ENCODE measurements at places on chromosomes 3 and 15.

- no peak for DNase-seq
Observed at GRCh38 chr3:172115059-172115458, 75.7 kb downstream of the FNDC3B start.

DNA sequence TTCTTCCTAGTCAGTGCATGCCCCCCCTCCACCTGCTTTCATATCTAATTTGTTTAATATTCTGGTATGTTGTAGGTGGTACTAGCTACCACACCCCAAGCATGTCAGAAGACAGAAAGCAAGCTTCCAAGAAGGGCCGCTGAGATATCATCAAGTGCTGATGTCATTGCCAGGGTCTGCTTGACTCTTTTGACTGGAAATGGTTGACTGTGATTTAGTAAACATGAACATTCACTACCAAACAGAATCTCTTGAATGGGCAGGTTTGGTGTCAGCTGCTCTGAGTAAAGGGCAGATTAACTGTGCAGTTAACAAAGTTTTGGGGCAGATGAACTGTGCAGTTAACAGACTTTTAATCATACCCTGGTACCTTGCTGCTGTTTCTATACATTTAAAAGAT is 244.2 kb upstream of the SATB1 start:
- DNase-seq = peak; percentile 46

DNA sequence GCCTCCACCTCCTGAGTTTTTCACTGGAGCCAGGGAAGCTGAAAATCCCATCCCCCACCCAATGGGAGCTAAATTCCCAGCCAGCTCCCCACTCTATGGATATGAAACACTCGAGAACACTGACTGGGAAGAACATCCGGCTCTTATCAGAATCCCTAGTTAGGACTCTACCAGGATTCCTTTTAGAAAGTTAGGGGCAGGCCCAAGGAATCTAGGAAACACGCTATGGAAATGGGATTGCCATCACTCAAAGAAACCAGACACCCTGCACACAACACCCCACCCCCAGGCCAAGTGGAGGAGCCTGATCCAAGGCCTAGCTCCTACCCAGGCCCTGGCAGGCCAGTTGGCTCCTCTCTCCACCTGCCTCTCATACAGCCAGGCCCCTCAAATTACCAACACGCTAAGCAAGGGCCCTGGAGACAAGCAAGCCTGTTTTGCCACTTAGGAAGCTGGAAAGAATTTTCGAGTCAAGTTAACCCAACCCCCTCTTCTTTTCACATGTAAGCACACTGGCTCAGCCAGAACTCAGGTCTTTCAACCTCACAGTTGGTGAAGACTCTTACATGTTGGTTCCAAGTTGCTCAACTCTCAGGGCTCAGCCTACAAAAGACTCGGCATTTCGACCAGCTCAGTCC is 75.5 kb downstream of the RBPMS2 start:
- DNase-seq = no peak

DNA sequence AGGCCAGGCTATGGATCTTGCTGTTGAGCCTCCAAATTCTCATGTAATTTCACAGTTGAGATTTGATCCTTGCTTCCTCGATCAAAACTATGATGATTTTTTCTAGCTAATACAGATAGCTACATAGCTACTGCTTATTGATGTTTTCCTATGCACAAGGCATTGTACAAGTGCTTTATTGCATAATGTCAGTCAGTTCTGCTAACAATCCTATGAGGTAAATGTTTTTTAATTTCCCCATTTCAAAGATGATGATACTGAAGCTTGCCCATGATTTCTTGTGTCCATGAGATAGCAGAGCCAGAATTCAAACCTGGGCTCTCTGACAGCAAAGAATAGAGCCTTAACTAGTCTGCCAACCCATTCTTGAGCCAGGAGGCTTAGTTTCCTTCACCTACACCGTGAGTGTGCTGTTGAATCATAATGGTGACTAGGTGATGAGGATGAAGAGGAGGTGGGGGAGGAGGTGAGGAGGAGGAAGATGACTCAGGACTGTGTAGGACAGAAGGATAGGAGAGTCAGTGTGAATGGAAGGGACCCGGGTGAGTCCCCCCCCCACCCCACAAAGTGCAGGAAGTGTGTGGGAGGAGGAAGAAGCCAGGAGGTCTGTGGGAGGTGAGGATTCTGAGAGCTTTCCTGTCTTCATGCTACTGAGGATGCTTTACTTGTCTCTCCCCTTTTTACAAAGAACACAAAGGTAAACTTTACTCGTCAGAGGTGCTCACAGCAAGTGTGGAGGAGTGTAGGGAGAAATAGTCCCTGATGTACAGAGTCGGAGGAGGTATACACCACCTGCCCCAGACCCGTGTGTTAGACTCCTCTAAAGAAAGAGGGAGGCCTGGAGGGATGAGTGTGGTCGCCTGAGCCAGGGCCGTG is 3.6 kb downstream of the TAGLN3 start:
- DNase-seq = peak; percentile 47

DNA sequence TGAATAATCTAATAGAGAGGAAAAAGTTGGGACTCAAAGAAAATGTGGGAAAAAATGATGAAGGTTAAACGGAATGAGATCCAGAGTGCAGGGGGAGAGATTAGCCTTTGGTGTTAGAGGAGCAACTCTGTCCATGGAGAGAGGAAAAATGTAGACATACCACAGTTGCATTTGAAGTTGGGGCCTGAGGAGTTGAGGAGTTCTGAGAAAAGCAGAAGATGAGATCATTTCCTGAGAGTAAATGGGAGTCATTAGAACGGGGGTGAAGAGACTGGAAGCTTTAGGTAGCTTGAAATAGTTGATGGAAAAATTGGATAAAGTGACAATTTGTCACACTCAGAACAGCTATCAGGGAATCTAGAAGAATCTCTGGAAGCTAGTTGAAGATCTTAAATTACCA is 7.3 kb downstream of the CCR5AS start:
- no peak for DNase-seq

DNA sequence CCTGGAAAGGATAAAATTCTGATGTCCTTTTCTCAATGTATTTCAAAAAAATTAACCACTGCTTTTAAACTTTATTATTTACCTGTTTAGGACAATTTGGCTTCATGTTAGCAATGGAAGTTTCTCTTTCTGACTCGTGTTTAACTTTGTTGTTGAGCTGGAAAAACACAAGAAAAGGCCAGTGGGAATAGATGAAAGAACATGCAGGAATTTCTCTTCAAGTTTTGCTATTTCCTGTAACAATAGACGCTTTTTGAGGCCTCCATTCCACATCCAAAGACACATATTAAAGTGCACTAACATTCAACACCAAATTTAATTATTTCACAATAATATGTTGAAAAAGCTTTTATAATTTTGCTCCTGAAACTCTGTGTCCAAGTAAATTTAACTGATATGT is 9.7 kb downstream of the RBMS3 start:
- DNase-seq = no peak

- DNase-seq = no peak
Observed at GRCh38 chr3:127412578-127413317, 124.9 kb upstream of the PRR20G start.

DNA sequence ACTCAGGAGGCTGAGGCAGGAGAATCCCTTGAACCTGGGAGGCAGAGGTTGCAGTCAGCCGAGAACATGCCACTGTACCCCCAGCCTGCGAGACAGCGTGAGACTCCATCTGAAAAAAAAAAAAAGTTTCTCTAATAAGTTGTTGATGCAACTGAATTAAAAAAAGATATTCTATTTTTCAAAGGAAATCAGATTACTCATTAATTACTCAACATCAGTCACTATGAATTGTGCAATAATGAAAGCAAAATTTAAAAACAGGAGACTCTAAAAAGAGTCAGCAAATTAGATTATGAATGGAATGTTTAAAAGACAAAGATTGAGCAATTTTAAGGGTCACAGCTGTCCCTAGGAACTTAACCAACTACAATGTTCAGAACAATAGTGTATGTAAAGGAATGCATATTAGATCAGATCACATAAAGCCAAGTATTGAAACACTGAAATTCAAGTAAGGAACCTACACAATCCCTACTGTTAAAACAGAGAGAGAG is 60.2 kb upstream of the SLC4A7 start:
- DNase-seq = no peak

GRCh38 chr15:70339571-70340493 is 242.1 kb upstream of the TLE3 start:
- no peak for DNase-seq

DNA sequence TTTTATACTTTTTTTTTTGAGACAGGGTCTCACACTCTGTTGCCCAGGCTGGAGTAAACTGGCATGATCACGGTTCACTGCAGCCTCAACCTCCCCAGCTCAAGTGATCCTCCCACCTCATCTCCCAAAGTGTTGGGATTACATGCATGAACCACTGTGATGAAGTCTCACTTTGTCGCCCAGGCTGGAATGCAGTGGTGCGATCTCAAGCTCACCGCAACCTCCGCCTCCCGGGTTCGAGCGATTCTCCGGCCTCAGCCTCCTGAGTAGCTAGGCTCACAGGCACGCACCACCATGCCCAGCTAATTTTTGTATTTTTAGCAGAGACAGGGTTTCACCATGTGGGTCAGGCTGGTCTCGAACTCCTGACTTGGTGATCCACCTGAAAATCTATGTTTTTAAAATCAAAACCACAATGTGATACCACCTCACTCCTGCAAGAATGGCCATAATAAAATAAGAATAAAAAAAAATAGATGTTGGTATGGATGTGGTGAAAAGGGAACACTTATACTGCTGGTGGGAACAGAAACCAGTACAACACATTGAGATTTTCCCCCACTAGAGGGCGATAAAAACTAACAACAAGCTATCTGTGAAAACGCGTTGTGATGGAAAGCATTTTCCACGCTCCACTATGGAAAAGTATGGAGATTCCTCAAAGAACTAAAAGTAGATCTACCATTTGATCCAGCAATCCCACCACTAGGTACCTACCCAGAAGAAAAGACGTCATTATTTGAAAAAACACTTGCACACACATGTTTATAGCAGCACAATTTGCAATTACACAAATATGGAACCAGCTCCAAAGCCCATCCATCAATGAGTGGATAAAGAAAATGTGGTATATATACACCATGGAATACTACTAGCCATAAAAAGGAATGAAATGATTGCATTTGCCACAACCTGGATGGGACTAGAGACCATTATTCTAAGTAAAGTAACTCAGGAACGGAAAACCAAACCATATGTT is 26.8 kb upstream of the OCA2 start:
- no peak for DNase-seq

- no peak for DNase-seq
Observed at GRCh38 chr3:40248591-40248990, 60.9 kb upstream of the EIF1B start.

DNA sequence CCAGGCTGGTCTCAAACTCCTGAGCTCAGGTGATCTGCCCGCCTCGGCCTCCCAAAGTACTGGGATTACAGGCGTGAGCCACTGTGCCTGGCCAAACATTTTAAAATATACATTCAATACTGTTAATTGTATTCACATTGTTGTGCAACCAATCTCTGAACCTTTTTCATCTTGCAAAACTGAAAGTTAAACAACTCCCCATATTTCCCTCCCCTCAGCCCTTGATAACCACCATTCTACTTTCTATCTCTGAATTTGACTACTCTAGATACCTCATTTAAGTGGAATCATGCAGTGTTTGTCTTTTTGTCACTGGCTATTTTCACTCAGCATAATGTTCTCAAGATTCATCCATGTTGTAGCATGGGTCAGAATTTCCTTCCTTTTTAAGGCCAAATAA is 30.0 kb downstream of the HMCES start:
- DNase-seq = no peak

DNA sequence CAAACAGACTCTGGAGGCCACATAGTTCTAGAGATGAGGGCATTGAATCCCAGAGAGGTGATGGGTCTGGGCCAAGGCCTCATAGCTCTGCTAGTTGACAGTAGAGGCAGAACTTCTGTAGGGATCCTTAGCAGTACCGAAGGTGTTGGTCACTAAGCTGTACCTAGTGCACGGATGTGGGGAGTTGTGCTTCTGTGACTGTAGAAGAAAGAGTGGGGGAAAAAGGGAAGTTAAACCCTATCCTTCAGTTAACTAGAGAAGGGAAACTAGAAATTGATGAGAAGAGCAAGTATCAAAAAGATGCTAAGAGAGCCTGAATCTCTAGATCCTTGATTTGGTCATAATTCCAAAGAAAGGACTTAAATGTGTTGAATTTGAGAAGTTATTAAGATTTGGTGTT is 186.7 kb downstream of the NFKBIZ start:
- DNase-seq = no peak

GRCh38 chr15:34436126-34436955 is 1.3 kb downstream of the GOLGA8A start:
- DNase-seq = peak; percentile 31

DNA sequence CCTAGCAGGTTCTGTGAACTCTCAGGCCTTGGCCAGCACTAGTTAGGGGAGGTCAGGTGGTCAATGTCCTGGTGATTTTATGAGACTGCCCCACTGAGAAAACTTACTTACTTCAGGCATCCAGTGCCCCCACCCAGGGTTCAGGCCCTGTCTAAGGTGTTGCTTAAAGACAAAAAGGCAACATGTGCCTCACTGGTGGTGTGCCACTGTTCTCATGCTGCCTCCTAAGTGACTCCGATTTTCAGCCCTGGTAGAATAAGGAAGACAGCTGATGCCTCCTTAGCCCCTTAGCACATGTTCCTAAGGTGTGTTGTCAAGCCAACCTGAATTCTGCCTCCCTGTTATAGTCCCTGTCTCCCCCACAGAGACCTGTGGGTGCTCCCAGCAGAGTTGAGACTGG is 5.3 kb downstream of the RBM15B start:
- no peak for DNase-seq

- no peak for DNase-seq
Observed at GRCh38 chr3:100072326-100073048, 41.8 kb downstream of the FILIP1L start.

DNA sequence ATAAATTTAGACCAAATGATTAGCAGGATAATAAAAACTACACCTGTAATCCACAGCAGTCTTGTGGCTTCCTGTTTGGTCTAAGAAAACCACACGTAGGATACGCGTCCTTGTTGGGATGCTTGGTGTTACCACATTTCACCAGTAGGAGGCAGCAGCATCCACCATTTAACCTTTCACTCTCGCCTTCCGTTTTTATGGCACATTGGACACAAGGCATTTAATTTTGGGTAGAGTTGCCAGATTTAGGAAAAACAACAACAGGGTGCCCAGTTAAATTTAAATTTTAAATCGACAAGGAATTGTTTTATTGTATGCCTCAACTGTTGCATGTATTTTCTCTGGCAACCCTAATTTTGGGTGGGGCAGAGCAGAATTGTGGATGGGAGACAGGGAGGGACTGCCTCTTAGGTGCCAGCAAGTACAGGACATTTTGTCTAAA is 6.3 kb downstream of the LRRC31 start:
- DNase-seq = peak; percentile 72

DNA sequence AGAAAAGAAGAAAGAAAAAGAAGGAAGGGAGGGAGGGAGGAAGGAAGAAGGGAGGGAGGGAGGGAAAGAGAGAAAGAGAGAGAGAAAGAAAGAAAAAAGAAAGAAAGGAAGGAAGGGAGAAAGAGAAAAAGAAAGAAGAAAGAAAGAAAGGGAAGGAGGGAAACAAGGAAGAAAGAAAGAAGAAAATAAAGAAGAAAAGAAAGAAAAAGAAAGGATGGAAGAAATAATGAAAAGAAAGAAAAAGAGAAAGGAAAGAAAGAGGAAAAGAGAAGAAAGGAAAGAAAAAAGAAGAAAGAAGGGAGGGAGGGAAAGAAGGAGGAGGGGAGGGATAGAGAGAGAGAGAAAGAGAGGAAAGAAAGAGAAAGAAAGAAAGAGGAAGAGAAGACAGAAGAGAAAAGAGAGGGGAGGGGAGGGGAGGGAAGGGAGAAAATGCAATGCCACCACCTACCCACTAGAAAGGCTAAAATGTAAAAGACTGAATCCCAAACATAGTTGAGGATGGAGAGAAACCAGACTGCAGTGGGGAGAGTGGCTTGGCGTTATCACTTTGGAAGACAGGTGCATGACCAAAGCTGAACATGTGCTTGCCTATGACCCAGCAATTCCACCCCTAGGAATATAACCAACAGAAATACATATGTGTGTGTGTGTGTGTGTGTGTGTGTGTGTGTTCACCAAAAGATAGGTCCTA is 66.9 kb upstream of the KLF13 start:
- no peak for DNase-seq

Measured in activated CD4-positive, alpha-beta T cell treated with anti-CD3 and anti-CD28 coated beads, Interleukin-2, amount 50 U/mL, for 48 hours (primary cell).